ENCODE measurements at places on chromosomes 4 and X.

DNA sequence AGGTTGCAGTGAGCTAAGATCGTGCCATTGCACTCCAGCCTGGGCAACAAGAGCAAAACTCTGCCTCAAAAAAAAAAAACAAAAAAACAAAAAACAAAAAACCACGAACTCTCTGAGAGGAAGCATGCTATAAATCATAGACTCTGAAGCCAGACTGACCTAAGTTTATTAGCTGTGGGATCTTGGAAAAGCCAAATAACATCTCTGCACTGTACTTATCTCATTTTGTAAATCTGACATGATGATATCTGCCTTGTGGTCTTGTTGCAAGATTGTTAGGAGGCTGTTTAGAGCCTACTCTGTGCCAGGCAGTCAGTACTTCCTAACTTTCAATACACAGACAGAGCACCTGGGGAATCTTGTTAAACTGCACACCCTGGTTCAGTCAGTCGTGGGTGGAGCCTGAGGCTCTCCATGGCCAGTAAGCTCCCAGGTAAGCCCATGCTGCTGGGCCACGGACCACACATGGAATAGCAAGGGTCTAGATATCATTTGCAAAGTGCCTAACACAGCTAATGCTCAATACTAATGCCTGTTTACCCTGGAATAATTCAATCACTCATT, 107.6 kb upstream of the SMIM10 start:
- DNase-seq: no peak

GRCh38 chrX:31154946-31155345, 83.1 kb upstream of the FTHL17 start:
- no peak for DNase-seq

GRCh38 chrX:150936556-150936955, 38.1 kb upstream of the CD99L2 start:
- no peak for DNase-seq

DNA sequence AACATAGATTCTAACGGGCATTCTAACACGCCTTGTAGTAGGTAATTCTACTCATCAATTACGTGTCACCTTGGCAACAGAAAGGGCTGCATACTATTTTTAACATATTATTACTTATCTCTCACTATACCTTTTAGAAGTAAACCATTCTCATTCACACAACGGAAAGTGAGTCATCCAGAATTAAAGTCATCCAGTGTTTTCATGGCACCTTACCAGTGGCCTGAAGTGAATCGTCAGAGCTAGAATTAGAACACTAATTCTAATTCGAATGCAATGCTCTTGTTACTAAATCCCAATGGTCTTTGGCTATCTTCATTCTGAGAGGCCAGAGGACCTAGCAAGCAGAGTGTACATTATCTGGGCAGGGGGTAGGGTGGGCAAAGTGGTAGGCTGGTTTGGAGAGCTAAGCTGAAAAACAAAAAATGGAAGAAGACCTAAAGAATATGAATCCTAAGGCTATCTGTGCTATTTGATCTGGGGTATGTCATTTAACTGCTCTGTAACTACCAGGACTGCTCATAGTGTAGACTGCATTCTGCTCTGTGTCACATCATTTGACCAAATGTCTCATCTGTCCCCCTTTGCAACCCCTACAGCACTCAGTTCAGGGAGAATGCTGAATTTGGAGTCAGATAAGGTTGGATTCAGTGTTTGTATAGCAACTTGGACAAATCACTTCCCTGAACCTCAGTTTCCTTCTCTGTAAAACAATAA, 96.5 kb downstream of the HDAC8 start:
- no peak for DNase-seq

GRCh38 chr4:76208005-76208765, 5.4 kb downstream of the SCARB2 start:
- DNase-seq: no peak

Measured in activated CD4-positive, alpha-beta T cell treated with anti-CD3 and anti-CD28 coated beads for 48 hours (primary cell).